Activated effector memory CD4-positive, alpha-beta T cell treated with Interleukin-2 at 50 U/mL for 16 hours (primary cell): ENCODE measurements at places on chromosomes 6 and 20.

DNA sequence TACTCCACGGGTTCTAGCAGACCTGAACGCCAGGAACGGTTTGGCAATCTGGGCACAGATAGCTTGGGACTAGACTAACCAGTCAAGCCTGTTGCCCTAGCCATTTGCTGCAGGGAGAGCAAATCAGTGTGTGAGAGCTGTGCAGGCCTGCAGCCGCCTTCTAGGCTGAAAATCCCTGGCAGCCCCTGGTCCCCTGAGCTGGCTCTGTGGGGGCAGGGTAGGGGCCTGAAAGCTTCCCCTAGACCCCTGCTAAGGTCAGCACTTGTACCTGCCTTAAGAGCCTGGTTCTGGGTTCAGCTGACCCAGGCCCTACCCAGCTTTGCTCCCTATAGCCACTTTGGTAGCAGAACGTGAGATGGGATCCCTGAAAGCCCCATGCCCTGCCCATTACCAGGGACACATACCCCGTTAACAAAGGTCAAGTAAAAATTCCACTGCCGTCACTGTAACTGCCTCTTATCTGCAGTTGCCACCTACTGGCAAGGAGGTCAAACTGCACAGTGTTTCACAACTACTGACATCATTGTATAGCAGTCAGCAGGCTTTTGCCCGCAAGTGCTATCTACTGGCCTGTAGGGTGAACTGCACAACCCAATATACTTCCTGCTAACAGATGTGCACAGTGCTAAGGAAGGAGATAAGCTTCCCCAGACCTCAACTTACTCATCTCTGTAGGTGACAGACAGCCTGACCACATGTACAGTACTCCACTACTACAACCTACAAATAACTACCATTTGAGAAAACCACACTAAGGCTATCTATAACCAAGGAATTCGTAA, 95.1 kb upstream of the OLIG3 start:
- peak; percentile 30 for DNase-seq

GRCh38 chr20:60024245-60024644, 66.0 kb downstream of the CDH26 start:
- DNase-seq = no peak

GRCh38 chr20:49690899-49691620, 22.6 kb downstream of the B4GALT5 start:
- no peak for DNase-seq

- DNase-seq = peak; percentile 48
Observed at GRCh38 chr6:104682722-104683643, 176.7 kb downstream of the HACE1 start.

GRCh38 chr6:134454794-134455193, 136.9 kb upstream of the SGK1 start:
- no peak for DNase-seq

GRCh38 chr20:32702706-32703425, 29.1 kb upstream of the C20orf203 start:
- no peak for DNase-seq

DNA sequence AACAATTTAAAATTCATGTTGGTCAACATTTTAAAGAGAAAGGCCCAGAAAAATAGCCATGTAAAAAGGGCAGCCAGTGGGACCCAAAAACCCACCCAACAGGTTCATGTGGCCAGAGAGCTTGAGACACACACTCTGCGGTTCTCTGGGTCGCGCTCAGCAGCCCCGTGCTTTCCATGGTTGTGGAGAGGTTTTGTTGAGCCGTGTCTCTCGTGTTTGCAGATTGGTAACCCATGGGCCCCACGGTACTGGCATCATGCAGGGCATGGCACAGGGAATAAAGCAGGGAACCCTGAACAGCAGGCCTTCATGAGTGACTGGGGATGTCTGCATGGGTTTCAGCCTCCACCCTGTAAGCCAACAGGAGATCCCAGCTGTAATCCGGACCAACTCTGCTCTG, 127.7 kb upstream of the CST7 start:
- DNase-seq = no peak

GRCh38 chr6:79868098-79868722, 79.1 kb downstream of the ELOVL4 start:
- no peak for DNase-seq

DNA sequence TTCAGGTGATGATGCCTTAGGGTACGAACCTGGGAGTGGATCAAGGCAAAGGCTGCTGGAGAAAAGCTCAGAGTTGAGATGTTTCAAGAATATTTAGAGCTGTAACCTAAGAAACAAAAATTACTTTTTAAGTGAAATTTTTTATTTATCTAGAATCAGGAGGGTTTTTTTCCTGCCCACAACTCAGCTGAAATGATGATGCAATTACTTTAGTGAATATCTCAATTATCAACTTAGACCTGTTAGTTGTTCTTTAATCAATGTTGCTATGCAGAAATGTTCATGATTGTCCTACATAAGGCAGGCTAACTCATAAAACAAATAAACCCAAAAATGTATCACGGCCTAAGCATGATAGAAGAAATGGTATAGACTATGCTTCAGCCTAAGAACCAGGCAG, 50.3 kb downstream of the TPBG start:
- no peak for DNase-seq

DNA sequence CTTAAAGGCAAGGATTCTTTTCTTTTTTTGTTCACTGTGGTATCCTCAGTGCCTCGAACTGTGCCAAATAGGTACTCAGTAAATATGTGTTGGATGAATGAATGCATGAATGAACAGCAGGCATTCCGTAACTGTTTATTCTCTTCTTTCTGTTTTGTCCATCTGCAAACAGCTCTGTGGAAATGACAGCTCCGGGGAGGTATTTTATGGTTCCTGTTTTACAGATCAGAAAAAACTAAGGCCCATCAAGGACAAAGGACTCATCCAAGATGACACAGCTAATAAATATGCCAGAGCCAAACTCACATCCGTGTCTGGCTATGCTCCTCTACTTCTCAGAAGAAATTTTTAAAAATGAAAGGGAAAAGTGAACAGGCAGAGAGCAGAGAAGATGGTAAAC, 21.0 kb downstream of the JPH2 start:
- no peak for DNase-seq

DNA sequence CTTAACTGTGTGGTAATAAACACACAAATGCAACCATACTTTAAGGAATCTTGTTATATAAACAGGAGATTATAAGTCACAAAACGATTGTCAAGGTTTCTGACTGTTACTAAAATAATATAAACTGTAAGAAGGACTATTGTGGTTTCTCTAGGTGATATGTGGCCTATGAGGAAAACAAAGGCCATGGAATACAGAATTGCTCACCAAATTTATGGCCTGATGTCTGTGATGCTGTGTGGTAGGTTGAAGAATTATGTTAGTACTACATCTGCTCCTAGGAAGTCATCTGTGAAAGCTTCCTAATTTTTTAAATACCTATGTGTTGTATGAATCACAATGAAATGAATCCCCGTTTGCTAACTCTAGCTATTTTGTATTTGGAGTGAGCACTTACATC, 875.4 kb upstream of the MAP3K7 start:
- no peak for DNase-seq

- DNase-seq = peak; percentile 48
Observed at GRCh38 chr6:169959136-169960002, 207.9 kb downstream of the ERMARD start.

DNA sequence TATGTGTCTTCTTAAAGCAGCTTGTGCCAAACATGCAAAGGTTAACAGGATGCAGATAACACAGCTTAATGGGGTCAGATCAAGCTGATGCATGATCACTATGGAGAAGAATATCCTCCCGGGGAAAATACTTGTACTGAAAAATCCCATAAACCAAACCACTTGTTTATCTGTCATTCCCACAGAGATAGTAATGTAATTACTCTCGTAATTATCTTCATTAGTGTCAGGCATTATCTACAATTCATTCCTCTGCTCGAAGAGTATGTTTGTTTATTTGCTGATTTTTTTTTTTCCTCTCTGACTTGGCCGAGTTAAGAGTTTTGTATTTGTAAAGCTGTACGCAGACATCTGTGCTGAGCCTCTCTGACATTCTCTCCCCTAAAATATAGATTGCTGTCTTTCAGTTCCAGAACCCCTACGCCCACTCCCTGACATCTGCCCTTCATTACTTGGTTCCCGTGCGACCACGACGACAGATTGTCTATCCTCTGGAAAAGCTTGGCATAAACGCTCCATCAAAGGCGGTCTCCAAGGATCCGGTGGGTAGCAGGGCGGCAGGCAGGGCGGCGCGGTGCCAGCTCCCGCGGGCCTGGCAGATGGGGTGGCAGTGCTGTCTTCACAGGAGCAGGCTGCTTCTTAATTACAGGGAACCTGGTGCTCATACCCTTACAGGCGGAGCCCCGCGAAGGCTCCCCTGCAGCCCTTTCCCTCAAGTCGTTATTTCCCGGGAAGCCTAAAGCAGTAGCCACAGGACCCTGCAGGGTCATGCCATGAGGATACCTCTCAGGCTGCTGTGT, 147.2 kb downstream of the CFAP61 start:
- no peak for DNase-seq

DNA sequence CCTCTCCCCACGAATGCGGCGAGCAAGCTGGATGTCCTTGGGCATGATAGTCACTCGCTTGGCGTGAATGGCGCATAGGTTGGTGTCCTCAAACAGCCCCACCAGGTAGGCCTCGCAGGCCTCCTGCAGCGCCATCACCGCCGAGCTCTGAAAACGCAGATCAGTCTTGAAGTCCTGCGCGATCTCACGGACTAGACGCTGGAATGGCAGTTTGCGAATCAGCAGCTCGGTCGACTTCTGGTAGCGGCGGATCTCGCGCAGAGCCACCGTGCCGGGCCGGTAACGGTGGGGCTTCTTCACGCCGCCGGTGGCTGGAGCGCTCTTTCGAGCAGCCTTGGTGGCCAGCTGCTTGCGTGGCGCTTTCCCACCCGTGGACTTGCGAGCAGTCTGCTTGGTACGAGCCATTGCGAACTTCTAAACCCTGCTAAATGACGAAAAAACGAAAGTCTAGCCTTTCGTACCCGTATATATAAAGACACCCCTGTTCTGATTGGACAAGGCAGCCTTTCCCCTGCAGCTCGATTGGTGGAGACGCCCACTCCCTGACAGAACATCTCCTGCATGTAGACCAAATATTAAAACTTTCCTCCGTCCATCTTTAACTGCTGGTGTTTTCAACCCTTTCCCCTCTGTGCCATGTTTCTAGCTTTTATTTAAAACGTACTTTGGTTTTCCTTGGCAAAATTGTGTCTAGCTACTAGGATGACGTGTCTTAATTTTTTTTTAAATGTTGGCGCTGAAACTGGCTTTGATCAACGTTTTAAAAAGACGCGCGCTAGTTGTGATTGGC, 109.8 kb downstream of the HFE start:
- DNase-seq = peak; percentile 63

- DNase-seq = no peak
Observed at GRCh38 chr6:16158943-16159557, 30.2 kb downstream of the MYLIP start.
